ENCODE measurements at places on chromosomes 5 and 9.

GRCh38 chr5:92402045-92402444, 1018.9 kb upstream of the ARRDC3 start:
- DNase-seq = no peak

- DNase-seq = no peak
These were observed 69.0 kb upstream of the HRH2 start for GRCh38 chr5:175588709-175589429.

- no peak for DNase-seq
These were observed 4.6 kb downstream of the CSF1R start for GRCh38 chr5:150081541-150082283.

- no peak for DNase-seq
These were observed 2.3 kb downstream of the SLC22A4 start for GRCh38 chr5:132296412-132297016.

GRCh38 chr5:145835848-145836239, 702 bp upstream of the PRELID2 start:
- no peak for DNase-seq

DNA sequence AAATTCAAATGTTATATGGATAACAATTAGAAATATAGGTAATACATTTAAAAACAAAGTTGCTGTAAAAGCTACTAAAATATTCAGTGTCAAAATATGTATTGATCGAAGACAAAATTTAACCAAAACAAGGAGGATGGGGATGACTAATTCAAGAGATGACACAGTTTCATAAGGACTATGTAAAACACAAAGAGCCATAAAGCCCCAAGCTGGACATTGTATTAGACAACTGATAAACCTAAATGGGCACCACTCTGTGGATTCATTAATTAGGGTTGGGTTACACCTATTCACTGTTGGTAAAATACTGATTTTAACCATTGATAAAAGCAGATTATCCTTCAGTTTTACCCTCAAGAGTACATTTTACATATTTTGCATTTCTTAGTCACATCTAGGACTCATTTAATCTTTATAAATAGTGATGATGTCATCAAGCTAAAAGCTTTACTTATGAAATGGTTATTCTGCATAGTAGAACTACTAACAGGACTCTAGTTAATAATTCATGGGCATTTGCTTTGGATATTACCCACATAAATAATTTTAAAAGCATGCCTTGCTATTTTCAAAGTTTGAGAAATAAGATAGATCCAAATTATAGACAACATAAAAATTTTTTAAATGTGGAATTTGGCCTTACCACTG, 13.7 kb downstream of the TUT7 start:
- no peak for DNase-seq

DNA sequence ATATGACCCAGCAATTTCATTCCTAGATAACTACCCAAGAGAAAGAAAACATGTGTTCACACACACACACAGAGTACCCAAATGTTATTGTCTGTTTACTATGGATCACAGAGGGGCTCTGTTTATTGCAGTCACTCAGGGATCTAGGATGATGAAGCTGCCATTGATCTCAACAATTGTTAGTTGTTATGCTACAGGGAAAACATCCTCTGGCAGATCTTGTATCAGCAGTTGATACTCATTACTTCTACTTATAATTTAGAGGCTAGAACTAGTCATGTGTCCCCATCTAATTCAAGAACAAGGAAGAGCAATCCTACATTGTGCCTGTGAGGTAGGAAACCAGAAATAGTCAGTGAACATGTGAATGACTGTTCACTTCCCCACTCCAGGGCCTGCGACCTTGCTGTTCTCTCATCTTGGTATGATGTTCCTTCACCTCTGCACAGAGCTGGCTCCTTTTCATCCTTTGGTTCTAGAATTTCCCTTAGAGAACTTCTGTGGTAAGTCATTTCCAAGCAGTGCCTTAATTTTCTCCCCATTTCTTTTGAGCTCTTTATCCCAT, 30.3 kb downstream of the NMUR2 start:
- no peak for DNase-seq

GRCh38 chr9:136917902-136918301, 26.6 kb downstream of the FBXW5 start:
- no peak for DNase-seq

DNA sequence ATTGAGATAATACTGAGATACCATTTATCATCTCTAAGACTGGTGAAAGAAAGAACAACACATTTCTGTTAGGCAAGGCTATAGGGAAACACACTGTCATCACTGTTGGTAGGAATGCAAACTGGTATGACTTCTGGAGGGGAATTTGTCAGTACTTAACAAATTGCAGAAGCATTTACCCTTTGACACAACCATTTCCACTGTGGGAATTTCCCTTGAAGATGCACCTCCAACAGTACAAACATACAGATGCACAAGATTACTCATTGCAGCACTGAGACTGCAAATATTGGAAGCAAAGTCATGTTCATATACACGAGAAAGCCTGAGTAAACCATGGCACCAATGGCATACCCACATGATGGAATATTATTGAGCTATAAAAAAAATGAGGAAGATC, 17.6 kb downstream of the GM2A start:
- DNase-seq = no peak
